Renal cortex interstitium (tissue), 15 donors: ENCODE measurements at places on chromosomes 11 and 22. TPM values are rescaled to one million over a fixed set of nuclear protein-coding genes. Genes with fewer than 3 reads are reported as not detected.
A peak's percentile ranks its signal among the peaks of the same experiment; 100 is the strongest.

APLNR gene
- 73.3 TPM for polyA plus RNA-seq

MMP27 gene
- not detected for polyA plus RNA-seq

MRPL48 gene
- 75.1 TPM for polyA plus RNA-seq

DNAJB7 gene
- polyA plus RNA-seq = 1.0 TPM

MMP8 gene
- 0.06 TPM for polyA plus RNA-seq

DNA sequence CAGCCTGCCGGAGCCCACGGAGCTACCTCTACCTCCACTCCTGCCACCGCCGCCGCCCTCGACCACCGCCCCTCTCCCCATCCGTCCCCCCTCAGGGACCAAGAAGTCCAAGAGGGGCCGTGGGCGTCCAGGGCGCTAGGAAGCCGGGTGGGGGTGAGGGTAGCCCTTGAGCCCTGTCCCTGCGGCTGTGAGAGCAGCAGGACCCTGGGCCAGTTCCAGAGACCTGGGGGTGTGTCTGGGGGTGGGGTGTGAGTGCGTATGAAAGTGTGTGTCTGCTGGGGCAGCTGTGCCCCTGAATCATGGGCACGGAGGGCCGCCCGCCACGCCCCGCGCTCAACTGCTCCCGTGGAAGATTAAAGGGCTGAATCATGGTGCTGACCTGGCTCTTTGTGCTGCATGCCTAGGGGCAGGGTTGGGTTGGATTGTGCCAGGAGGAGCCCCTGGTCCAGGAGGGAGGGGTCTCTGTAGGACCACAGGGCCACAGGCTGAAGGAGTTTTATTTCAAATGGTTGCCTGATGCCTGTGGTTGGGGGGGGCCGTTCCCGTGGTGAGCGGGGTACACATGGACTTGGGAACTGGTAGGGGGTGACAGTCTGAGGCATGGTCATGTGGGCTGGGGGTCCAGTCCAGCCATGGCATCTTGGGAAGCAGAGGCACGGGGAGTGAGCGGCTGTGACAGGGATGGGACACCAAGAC, 2.3 kb downstream of the PTPRCAP start:
- DNase-seq = no peak

- no peak for DNase-seq
Observed at GRCh38 chr22:32612834-32613233, 138.2 kb downstream of the FBXO7 start.

DNA sequence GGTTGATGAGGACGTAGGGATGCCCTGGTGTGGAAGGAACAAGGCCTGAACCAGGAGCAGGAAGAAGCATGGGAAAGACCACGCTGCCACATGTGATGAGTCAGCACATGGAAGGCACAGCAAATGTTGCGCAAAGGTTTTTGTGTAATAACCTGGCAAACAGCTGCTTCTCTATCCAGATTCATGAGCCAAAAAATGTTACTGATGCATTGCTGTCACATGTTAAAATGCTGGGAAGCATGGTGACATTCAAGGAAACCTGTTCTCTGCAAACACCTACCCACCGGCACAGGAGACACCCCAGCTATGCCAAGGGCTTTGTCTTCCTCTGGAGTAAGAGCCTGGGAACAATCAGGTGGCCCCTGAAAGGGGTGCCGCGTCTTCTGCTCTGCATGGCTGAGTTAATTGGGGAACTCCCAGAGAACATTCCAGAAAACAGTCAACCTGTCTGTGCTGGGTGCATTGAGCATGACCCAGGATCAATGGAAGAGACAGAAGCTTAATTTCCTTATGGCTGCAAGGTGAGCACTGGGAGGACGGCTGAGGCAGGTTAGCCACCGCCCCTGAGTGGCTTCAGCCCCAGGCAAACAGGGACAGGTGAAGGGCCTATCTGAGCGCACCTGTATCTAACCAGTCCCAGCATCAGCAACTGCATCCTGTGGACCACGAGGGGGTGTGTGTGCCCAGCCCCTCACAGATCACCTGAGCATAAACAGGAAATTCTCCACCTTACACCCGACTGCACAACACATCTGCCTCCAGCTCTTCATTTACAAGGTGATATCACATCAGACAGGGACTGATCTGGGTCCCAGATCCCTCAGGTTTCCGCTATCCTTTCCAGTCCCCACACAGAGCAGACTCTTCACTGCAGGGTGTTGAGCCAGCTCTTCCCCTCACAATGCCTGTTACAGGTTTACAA, 108.4 kb downstream of the GGTLC2 start:
- no peak for DNase-seq

DNA sequence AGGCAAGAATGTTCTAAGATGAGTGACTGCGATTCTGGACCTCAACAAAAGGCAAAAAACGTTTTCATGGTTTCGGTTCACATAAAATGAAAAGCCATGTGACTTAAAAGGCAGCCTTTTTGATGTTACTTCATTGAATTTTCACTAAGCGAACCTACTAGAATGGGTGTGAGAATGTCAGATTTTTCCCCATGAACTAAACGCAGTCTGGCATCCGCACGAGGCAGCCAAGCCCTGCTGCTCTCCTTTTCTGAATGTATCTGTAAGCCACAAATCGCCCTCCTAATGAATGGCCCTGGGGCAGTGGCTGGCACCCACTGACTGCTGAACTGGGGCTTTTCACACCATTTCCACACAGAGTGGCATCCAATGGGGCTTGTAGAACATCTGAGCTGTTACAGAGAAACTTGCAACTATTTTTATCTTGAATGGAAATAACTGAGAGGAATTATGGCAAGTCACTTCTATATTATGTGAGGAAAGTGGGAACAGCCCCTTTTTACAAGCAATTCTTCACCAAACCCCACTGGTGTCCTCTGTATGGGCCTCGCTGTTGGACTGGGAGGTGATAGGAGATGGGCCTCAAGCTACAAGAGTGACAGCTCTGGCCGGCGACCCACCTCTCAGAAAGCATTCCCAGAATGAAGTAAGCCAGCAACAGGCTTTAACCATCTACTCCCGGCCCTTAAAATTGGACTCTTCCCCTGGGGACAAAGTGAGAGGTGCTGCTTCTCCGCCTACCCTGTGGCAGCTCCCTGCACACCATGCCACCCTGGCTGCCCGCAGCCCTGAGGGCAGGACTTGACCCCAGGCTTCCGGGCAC, 29.4 kb downstream of the PPP2R1B start:
- no peak for DNase-seq

GRCh38 chr11:32584921-32585320, 1.3 kb downstream of the EIF3M start:
- no peak for DNase-seq

DNA sequence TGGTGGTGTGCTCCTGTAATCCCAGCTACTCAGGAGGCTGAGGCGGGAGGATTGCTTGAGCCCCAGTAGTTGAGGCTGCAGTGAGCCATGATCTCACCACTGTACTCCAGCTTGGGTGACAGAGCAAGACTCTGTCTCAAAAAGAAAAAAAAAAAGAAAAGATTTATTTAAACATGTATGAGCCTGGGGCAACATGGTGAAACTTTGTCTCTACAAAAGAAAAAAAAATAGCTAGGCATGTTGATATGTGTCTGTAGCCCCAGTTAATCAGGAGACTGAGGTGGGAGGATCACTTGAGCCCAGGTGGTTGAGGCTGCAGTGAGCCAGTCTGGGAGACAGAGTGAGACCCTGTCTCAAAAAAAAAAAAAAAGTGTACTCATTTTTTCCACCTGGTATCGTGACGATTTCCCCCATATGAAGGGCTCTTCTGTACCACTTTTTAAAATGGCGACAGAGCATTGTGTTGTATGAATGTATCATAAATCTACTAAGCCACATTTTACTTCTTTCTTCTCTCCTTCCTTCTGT, 16.4 kb upstream of the KCTD14 start:
- no peak for DNase-seq

DNA sequence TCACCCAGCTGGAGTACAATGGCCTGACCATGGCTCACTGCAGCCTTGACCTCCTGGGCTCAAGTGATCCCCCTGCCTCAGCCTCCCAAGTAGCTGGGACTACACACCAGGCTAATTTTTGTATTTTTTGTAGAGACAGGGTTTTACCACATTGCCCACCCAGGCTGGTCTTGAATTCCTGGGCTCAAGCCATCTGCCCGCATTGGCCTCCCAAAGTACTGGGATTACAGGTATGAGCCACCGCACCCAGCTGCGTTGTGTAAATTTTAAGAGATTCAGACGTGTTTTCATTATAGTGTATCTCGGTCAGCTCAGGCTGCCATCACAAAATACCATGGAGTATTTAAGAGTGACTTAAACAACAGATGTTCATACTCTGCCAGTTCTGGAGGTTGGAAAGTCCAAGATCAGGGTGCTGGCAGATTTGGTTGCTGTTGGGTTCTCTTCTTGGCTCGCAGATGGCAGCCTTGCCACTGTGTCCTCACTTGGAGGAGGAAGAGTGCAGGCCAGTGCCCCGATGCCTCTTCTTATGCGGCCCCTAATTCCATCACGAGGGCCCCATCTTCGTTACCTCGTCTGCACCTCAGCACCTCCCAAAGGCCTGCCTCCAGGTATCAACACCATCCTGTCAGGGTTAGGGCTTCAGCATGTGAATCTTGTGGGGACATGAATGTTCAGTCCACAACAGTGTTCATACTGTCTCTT, 32.6 kb upstream of the PARVB start:
- DNase-seq = no peak

DNA sequence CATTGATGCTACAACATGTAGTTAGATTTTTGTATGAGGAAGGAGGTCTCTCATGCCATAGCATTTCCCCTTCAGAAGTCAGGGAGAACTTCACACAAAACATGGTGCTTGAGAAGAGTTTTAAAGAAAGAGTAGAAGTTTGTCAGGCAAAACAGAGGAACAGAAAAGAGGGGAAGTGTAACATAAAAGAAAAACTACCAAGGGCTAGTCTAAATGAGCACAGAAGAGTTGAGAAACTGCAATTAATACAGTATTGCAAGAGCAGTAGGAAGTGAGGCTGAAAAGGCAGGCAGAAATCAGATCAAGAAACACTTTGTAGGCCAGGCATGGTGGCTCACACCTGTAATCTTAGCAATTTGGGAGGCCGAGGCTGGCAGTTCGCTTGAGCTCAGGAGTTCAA, 61.0 kb downstream of the FAM168A start:
- no peak for DNase-seq

- no peak for DNase-seq
Observed at GRCh38 chr11:69913591-69914285, 94.5 kb upstream of the FGF3 start.

DNA sequence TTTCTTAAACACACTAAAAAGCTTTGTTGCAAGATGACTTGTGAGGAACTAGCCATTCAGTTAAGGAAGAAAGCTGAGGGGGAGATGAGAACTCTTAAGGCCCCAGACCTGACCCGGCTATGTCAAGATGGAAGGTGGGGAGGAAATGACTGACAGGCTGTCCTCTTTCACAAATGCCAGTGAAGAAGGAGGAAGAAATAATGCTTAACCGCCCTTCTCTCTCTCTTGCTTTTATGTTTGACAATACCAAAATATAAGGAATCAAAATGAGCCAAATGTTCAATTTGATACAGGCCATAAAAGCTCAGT, 87.4 kb downstream of the AMBRA1 start:
- no peak for DNase-seq

DNA sequence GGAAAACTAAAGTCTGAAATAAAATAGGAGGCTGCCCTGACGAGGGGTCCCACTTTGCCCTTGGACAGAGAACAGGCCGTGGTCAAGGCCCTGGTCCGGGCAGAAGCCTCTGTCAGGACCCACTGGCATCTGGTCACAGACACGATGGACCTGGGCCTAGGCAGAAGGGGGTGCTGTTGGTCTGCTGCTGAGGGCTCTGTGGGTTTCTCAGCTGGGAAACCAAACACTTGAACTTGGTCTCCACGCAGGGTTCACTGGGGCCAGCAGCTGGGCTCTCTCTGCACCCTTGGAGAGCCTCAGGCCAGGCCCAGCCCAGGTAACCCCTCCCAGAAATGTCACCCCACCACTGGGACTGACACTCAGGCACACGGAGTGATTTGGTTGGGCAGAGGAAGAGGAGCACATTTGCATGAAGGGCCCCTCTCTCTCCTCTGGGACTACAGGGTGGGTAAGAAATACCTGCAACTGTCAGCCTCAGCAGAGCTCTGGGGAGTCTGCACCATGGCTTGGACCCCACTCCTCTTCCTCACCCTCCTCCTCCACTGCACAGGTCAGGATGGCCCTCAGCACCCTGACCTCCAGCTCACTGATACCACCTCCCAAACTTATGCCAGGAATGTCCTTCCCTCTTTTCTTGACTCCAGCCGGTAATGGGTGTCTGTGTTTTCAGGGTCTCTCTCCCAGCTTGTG, 48.1 kb upstream of the TOP3B start:
- peak; percentile 4 for DNase-seq

DNA sequence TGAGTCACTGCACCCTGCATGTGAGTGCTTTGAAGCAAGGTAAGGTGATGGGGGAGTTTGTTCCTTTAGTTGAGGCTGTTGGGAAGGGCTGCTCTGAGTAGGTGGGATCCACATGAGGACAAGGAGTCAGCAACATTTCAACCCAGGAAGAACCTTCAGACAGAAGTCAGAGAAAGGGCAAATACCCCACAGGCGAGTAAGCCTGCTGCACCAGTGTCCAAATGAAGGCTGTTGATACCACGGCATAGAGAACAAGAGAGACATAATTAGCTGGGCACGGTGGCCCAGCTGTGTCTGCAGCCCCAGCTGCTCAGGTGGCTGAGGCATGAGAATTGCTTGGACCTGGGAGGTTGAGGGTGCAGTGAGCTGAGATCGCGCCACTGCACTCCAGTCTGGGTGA, 54.3 kb upstream of the CLMP start:
- no peak for DNase-seq

GRCh38 chr11:62017878-62018655, 50.6 kb upstream of the FTH1 start:
- no peak for DNase-seq

DNA sequence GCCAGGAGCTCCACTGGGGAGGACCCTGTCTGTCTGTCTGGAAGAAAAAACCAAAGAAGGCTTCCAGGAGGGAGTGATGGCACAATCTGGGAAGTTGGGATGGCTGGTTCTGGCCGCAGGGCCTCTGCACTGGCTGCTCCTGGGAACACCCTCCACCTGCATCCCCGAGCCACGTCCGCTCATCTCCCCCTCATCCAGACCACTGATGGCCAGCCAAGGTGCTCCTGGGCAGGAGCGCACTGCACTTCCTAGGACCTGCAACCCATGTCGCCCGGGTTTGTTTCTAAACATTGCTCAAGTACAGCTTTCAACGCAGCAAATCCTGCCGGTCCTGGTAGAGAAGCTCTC, 4.9 kb upstream of the IFITM10 start:
- DNase-seq = no peak
